Brain (organoid and tissue), 16 donors: ENCODE measurements at places on chromosomes 12 and 14.

GRCh38 chr14:38731962-38732361, 371.1 kb downstream of the SEC23A start:
- DNase-seq = peak; percentile 31

DNA sequence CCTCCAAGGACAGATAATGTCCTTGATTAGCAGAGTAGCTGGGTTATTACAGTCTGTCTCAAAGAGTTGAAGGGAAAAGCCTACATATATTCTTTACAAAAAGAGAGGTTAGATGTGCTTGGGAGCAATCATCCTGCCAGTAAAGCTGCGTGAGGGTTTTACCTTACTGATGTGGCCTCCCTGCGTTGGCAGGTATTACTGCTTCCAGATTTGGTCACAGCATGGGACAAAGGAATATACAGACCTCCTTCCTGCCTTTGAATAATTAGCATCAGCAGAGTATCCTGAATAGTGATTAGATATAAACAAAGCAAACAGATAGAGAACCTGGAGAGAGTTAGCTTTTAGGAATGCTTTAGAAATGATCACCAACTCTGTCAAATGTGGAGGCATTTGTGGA, 69.6 kb downstream of the TMTC2 start:
- DNase-seq = no peak

GRCh38 chr14:22070119-22070982, 396.7 kb upstream of the OR4E1 start:
- DNase-seq = peak; percentile 2

- no peak for DNase-seq
Measured at GRCh38 chr14:96410119-96410518, 18.2 kb downstream of the AK7 start.

DNA sequence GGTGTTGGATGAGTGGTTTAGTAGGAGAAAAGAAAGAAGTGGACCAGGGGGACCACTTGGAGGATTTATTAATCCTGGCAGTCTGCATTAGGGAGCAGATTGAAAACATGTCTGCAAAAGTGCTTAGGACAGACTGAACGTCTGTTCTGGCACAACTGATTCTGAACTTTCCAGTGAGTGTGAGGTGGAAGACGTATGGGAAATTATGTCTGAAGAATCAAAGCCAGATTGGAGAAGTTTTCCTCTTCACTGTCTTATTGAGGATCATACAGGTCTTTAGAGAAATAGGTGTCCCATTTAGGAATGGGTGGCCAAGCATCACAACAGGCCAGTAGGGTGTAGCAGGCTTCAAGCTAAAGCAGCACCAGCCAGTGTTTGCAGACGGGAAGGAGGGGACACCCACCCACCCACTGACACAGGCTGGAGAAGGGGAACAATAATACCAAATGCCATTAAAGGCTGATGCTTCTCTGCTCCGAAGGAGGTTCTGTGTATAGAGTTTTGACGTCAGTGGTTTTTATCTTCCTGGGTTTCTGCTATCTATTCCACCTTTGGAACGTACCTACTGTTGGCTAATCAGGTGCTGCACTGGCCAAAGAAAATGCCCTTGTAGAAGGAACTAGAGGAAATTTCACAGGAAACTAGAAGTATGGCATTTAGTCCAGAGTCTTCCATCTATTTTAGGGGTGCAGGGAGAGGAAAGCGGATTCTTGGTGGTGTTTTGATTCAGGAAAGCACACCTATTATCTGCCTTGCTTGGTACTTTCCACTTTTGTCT, 1.8 kb downstream of the SRRM4 start:
- peak; percentile 66 for DNase-seq

- no peak for DNase-seq
Measured at GRCh38 chr14:75053396-75054291, 2.4 kb upstream of the MLH3 start.

DNA sequence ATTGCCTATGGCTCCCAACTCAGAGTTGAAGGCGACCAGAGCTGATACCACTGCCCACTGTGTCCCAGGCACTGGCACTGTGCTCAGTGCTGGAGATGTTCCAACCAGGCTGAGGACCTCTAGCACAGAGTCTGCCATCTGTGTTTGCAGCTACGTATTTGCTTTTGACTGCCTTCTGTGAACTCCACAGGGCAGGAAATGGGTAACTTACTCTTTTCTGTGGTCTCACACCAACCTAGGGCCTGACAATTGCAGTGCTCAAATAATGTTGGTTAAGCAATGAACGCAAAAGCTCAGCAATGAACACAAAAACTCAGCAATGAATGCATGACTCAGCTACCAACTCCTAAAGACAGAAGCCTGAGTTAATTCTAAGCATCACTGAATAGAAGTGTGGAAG, 202.8 kb downstream of the NUAK1 start:
- DNase-seq = no peak

- DNase-seq = peak; percentile 88
Measured at GRCh38 chr14:96592591-96593386, 90.6 kb downstream of the PAPOLA start.

- DNase-seq = no peak
Measured at GRCh38 chr14:96205978-96206360, 1.3 kb downstream of the BDKRB2 start.

- DNase-seq = no peak
Measured at GRCh38 chr12:79424109-79424721, 266.5 kb downstream of the PAWR start.

GRCh38 chr12:76274420-76275083, 73.7 kb downstream of the BBS10 start:
- no peak for DNase-seq

DNA sequence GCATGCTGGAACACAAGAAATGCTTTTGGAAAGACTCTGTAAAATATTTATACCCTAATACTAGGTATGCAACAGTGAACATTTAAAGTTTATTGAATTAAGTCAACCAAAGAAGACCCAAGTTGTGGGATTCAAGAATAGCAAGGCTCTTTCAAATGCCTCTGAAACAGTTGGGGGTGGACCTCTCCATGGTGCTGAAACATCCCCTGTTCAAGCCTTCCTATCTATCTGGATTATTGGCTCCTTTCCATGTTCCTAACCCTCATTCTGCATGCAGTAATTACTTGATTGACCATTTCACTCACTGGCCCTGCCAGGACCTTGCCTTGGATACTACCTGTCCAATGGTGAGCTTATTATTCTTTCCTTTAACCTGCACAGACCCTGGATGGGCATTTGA, 349.7 kb downstream of the NRXN3 start:
- no peak for DNase-seq

DNA sequence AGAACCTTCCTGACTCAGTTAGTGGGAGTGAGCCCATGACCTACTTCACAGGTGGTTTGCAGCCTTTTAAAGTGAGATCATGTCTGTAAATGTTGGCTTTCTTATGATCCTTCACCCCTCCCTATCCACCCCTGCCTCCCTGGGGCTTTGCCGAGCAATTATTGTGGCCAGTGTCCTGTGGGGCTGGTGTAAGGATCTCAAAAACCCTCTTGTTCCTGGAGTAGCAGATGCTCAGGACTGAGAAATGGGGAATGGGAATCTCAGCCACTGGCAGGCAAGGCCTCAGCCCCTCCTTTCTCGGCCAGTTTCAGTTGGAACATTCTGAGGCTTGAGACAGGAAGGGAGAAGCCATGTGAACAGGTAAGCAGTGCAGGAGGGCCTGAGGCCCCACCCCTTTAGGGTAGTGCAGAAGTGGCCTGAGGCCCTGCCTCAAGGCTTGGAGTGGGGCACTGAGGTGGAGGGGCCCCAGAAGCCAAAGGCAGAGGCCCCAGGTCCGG, 53.8 kb downstream of the PLEKHG3 start:
- DNase-seq = no peak

GRCh38 chr14:105490572-105491365, at the start of gene TEDC1:
Gene TEDC1, plus strand, starts transcription at chr14:105491246. Its CDS starts 130 bp downstream, at chr14:105491376.
- peak; percentile 100 for DNase-seq

DNA sequence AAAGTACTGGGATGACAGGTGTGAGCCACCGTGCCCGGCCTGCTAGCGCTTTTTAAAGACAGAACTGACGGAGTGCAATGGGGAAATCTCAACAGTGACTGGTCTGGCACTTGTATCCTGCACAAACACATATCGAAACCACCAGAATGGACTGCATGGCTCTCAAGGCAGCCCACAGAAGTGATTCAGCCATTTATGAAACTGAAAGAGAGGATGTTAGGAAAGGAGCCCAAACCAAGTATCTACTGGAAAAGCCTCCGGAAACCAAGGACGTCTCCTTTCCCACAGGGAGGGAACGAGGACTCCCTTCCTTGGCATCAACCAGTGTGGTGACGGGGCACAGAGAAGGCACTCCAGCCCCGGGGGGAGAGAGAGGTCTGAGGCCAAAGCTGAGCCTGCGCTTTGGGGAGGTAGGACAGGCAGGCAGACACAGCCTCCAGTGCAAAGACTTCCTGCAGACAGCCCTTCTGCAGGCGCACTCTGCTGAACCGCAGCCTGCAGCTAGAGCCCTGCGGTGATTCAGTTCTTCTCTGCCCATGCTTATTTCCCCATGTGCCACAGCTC, 16.5 kb downstream of the SLC15A4 start:
- DNase-seq = no peak

GRCh38 chr12:119802472-119802871, 74.6 kb downstream of the CIT start:
- DNase-seq = peak; percentile 90

- no peak for DNase-seq
Measured at GRCh38 chr14:93713726-93714405, 74.4 kb downstream of the PRIMA1 start.

DNA sequence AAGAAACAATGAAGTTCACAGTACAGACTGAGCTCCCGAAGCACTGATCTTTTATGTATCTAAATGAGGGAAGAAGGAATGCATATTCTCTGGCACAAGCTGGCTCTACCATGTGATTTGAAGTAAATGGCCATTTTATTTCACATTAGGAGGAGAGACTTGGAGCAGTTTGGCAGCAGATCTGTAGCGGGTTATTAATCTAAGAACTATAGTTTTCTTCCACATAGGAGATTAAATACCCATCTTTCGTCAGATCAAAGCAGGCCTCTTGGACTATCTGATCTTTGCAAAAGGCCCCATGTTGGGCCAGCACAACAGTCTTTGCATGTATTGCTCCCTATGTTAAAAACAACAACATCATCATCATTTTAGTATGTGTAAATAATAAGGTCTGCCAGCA, 477.8 kb downstream of the ZFP36L1 start:
- no peak for DNase-seq

- no peak for DNase-seq
Measured at GRCh38 chr14:63951021-63951420, 98.2 kb downstream of the SYNE2 start.

GRCh38 chr12:115960868-115961802, 316.4 kb downstream of the MED13L start:
- DNase-seq = no peak

DNA sequence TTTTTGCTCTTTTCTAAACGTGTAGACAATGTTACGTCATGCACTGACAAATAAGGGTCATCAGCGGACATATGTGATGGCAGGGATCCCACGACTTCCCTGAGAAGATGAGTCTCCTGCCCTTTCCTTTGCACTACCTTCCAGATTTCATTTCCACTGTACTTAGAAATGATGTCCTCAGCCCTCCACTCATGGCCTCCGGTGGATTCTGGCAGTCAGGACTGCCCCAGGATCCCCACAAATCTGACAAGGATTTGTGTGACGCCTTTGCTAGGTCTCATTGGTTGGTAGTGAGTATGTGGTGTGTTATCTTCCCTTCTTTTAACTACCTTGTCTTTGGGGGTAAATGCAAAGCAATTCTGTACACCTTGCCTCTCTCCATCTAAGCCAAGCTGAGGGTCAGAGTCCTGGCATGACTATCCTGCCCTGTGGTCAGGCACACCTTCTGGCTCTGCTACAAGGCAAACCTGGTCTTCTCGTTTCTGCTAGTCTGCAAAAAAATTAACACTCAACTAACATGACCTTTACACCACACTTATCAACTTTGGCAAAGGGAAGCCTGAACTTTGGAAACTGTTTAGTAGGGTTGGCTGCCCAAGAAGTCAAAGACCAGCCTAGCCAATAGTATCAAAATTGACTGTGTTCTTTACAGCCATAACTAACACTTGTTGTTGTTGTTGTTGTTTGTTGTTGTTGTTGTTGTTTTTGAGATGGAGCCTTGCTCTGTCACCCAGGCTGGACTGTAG, 17.3 kb upstream of the DHRS4 start:
- DNase-seq = no peak

- no peak for DNase-seq
Measured at GRCh38 chr12:98612696-98613334, 19.3 kb downstream of the SLC25A3 start.

DNA sequence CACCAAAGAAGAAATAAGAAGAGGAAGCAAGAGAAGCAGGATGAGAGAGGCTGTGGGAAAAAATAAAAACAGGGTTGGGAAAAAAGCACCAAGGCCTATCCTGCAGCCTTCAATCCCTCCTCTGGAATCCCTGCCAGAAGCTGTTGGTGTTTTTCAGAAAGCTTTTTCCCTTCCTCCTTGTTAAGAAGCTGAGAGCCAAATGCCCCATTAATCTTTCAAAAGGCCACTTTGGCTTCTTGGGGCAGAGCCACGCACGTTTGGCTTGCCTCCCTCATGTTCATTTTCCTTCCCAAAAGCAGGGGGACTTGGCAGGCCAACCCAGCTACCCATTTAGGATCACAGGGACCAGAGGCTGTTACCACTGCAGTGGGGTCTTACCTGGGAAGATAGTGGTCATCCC, 365.3 kb downstream of the NUAK1 start:
- peak; percentile 76 for DNase-seq

DNA sequence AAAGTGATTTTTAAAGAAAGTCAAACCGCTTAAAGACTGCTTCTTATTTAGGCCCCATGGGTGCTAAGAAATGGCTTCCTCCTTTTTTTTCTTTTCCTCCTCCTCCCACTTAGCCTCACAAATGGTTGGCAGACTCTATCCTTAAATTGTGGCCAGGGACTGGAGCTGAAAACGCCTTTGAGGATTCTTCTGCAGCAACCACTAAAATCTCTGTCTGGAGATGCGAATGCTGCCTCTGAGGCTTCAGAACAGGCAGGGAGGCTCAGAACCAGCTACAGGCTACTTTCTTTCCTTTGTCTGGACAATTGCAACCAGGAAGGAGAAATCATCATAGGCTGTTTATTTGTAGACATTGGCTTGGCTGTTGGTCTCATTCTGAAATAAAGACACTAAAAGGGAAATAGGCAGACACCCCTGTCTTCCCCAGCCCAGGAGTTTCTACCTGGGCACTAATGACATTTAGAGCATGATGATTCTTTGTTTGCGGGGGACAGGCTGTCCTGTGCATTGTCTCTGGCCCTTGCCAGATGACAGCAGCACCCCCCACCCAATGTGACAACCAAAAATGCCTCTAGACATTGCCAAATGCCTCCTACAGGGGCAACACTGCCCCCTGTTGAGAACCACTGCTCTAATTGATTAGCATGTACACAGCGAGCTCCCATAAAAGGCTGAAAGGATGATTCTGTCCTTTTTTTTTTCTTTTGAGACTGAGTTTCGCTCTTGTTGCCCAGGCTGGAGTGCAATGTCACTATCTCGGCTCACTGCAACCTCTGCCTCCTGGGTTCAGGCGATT, 50.3 kb downstream of the MAP1LC3B2 start:
- peak; percentile 53 for DNase-seq

- peak; percentile 17 for DNase-seq
Measured at GRCh38 chr12:2877953-2878732, 1.1 kb downstream of the RHNO1 start.

- no peak for DNase-seq
Measured at GRCh38 chr14:102731871-102732800, 45.1 kb upstream of the TRAF3 start.

- DNase-seq = no peak
Measured at GRCh38 chr12:106309671-106310505, 7.4 kb downstream of the TCP11L2 start.

- DNase-seq = no peak
Measured at GRCh38 chr12:30447061-30447750, 248.5 kb downstream of the IPO8 start.
